CD4-positive, alpha-beta T cell (primary cell): ENCODE measurements at places on chromosomes 16 and 17. TPM values are rescaled to one million over a fixed set of nuclear protein-coding genes. Genes with fewer than 3 reads are reported as not detected.

RCVRN gene
- total RNA-seq: not detected

DNA sequence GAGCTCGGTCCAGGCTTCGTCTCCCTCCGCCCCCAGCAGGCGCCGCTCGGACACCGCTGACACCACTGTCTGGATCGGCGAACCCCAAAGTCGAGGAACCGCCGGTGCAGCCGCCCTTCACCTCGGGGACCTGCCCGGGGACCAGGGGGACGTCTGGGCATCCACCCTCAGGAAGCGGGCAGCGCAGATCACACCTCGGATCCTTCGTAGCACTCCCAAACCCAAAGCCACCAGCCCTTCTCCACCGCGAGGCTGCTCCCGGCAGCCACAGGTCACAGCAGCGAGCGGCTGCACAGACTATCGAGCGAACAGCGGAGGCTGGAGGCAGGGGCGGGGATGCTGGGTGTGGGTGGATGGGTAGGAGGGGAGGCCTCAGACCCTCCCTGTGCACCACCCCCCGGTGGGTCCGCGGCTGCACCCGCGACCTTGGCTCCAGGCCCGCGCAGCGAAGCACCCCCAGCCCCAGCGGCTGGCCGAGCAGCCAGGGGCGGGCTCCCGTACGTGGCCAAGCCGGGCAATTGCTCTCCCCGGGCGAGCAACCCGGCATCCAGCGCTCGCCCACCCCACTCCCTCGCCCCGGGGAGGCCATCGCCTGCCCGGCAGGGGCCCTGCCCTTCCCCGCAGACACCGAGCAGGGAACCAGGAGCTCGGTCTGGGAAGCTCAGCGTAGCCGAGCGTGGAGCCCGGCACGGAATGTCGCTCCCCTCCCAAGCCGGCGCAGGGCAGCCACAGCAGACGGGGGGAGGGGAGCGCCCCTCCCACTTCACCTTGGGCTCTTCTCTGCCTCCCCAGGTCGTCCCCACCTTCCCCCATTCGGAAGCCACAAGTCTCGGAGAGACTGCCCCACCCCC lies 1.0 kb downstream of the SDK2 start:
- no peak for DNase-seq

- DNase-seq: no peak
These were observed 77.4 kb downstream of the RPA1 start for GRCh38 chr17:1907216-1907631.

DNA sequence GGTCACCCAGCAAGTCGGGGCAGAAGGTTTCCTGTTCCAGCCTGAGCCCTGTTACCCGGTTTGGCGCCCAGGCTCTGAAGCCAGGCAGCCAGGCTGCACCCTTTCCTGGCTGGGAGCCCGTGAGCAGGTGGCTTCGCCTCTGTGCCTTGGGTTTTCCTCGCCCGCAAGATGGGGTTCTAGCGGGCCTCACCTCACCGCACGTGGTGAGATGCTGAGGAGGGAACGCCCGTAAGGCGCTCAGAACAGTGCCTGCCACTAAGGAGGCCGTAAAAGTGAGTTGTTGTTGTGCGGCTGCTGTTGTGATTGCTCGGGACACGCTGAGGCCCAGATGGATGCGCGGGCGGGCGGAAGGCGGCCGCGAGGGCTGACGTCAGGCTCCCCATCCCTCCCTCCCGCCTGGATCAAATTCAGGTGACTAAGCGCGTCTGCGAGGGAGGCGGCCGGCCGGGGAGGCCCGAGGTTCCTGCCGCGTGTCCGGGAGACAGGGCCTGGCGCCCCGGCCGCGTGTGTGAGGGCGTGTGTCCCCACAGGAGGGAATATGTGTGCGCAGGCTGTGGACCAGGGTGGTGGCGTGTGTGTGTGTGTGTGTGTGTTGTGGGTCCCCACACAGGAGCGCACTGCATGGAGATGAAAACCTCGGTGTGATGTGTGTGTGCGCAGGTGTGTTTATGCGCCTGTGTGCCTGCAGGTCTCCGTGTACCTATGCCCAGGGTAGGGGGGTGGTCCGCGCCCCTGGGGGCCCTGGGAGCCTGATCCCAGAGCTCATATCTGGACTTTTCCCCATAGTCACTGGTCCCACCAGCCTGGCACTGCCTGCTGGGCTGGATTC lies 4.3 kb downstream of the CAMKK1 start:
- no peak for DNase-seq

MGRN1 gene
- 45.9 TPM for total RNA-seq
